Chondrocyte (in vitro differentiated cells): ENCODE measurements at places on chromosomes 13 and 19. TPM values are rescaled to one million over a fixed set of nuclear protein-coding genes. Genes with fewer than 3 reads are reported as not detected.

TPTE2 gene
- not detected in 3 replicates for total RNA-seq

CD209 gene
- total RNA-seq, result not detected in 3 replicates

LGALS14 gene
- not detected in 3 replicates for total RNA-seq

CPT1C gene
- 26.3 to 30.7 TPM (median 27.3 TPM) in 3 replicates for total RNA-seq

APOC4 gene
- total RNA-seq, result not detected in 3 replicates

- H3K27me3 ChIP-seq, result no peaks in the 10 kb centered on the region
- H3K4me3 ChIP-seq, result peak overlapping the region; percentile 72
- H3K27ac ChIP-seq, result peak overlapping the region; percentile 28
- DNase-seq, result no peak
- peaks cover 25% of the 10 kb centered on the region for H3K36me3 ChIP-seq
Measured at GRCh38 chr13:32428581-32429432, 877 bp upstream of the N4BP2L1 start.

DNA sequence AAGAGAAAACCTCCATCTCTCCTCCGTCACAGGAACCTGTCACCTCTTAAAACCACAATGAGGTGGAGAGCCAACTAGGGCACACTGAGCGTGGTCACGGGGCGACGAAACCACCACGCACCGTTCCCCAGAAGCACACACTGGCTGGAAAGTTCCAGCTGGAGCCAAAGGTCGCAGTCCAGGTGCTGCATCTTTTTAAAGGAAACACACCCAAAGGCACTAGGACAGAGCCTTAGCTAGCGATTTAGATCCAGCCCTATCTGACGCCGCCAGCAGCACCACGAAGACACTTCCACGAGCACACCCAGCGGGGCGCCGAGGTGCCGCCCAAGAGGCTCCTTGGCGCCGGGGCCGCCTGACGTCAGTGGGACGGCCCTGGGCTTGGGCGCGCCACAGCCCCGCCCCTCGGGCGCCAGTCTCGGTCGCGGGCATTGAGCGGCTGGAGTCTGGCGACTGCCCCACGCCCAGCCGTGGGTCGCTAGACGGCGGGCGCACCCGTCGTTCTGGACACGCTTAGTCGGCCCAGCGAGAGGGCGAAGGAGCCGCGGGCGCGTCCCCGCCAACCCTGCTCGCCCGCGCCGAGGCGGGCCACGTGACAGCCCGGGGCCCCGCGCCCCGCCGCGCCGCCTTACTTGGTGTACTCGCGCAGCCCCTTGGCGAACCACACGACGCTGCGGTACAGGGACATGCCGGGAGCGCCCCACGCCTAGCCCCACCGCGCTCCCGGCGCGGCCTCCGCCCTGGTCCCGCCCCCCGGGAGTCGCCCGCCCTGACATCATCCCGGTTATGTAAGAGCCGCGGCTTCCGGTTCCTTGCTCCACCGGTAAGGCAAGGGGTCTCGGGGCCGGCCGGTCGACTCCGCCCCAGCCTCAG is at the start of gene DHRS12:
DHRS12 (minus strand) TSS at position 742 of the 873 bp plus-strand sequence. CDS start 4,504 bp downstream, outside the sequence.
- peak within 1 kb of the TSS; percentile 95 for H3K27ac ChIP-seq
- H3K27me3 ChIP-seq, result no peaks in the 10 kb centered on the region

GRCh38 chr19:49447485-49448431 is 3.9 kb downstream of the PIH1D1 start:
- no peaks in the 10 kb centered on the region for H3K27me3 ChIP-seq
- H3K36me3 ChIP-seq, result peaks cover 3% of the 10 kb centered on the region
- H3K4me1 ChIP-seq, result peaks cover 21% of the 10 kb centered on the region
- H3K4me3 ChIP-seq, result no peak overlapping the region
- no peak for DNase-seq

- peaks cover 3% of the 10 kb centered on the region for H3K4me1 ChIP-seq
- no peak overlapping the region for H3K4me3 ChIP-seq
- peaks cover 20% of the 10 kb centered on the region for H3K36me3 ChIP-seq
- no peaks in the 10 kb centered on the region for H3K27me3 ChIP-seq
- no peak overlapping the region for H3K27ac ChIP-seq
Measured at GRCh38 chr13:95713651-95714050, 36.7 kb downstream of the DNAJC3 start.

GRCh38 chr19:11196406-11197287 is 698 bp downstream of the KANK2 start:
- peak overlapping the region; percentile 65 for H3K27ac ChIP-seq
- peak overlapping the region; percentile 92 for H3K4me3 ChIP-seq
- H3K4me1 ChIP-seq, result peaks cover 42% of the 10 kb centered on the region
- no peak for DNase-seq

DNA sequence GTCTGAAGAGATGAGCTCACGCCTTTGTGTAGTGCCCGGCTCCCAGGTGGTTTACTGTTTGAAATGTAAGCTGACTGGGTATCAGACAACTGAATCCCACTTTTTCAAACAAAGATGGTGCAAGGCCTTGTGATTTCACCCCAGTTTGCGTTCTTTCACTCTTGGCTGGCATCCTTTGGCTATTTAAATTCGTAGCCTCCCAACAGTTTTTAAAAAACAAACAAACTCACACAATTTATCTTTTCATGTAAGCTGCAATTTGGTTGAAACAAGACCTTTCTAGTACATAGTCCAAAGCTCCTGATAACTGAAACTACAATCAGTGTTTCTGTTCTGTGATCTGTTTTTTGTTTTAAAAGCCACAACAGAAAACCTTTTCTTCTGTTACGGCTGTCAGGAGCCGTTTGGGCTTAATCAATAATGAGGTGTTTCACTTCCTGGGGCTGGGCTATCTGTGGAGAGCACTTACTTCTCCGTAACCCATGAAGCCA is 65.1 kb upstream of the NPAS1 start:
- no peak overlapping the region for H3K4me3 ChIP-seq
- H3K4me1 ChIP-seq, result peaks cover 55% of the 10 kb centered on the region
- peaks cover 6% of the 10 kb centered on the region for H3K36me3 ChIP-seq
- no peaks in the 10 kb centered on the region for H3K27me3 ChIP-seq
- DNase-seq, result no peak
- peak overlapping the region; percentile 86 for H3K27ac ChIP-seq

GRCh38 chr13:114097893-114098688 is 34.3 kb downstream of the RASA3 start:
- DNase-seq, result peak; percentile 76
- no peaks in the 10 kb centered on the region for H3K27me3 ChIP-seq
- peaks cover 53% of the 10 kb centered on the region for H3K4me1 ChIP-seq

GRCh38 chr13:61010358-61010757 is 405.3 kb downstream of the PCDH20 start:
- H3K4me3 ChIP-seq, result no peak overlapping the region
- DNase-seq, result no peak
- H3K36me3 ChIP-seq, result no peaks in the 10 kb centered on the region
- H3K27ac ChIP-seq, result no peak overlapping the region
- H3K4me1 ChIP-seq, result no peaks in the 10 kb centered on the region

- H3K4me3 ChIP-seq, result no peak overlapping the region
- H3K27ac ChIP-seq, result peak overlapping the region; percentile 45
- peaks cover 6% of the 10 kb centered on the region for H3K4me1 ChIP-seq
- no peaks in the 10 kb centered on the region for H3K27me3 ChIP-seq
Measured at GRCh38 chr19:6728346-6728745, 7.9 kb upstream of the C3 start.

DNA sequence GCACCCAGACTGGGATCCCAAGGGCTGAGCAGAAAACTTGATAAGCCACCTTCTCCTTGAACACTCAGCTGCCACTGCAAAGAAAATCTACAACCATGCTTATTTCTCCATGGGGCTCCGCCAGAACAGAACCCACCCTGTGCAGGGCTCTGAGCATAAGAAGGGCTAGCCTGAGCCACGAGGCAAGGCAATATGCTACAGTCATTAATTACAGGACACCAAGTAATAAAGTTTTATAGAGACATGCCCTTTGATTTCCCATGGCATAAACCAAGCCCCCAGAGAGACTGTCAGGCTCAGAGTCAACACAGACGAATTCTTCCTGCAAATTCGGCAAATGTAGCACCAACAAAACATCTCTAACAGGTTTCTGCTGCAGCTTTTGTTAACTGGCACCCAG is 5.7 kb downstream of the PEPD start:
- H3K36me3 ChIP-seq, result no peaks in the 10 kb centered on the region
- H3K27me3 ChIP-seq, result no peaks in the 10 kb centered on the region
- peaks cover 10% of the 10 kb centered on the region for H3K4me1 ChIP-seq
